ENCODE measurements at places on chromosomes 2 and 18. TPM values are rescaled to one million over a fixed set of nuclear protein-coding genes. Genes with fewer than 3 reads are reported as not detected.

- no peak for DNase-seq
- H3K27ac ChIP-seq = peak overlapping the region; percentile 82
- H3K4me1 ChIP-seq = peaks cover 4% of the 10 kb centered on the region
- H3K36me3 ChIP-seq = no peaks in the 10 kb centered on the region
- H3K4me3 ChIP-seq = no peak overlapping the region
These were observed 1.7 kb downstream of the ARHGAP28 start for GRCh38 chr18:6731222-6731596.

DNA sequence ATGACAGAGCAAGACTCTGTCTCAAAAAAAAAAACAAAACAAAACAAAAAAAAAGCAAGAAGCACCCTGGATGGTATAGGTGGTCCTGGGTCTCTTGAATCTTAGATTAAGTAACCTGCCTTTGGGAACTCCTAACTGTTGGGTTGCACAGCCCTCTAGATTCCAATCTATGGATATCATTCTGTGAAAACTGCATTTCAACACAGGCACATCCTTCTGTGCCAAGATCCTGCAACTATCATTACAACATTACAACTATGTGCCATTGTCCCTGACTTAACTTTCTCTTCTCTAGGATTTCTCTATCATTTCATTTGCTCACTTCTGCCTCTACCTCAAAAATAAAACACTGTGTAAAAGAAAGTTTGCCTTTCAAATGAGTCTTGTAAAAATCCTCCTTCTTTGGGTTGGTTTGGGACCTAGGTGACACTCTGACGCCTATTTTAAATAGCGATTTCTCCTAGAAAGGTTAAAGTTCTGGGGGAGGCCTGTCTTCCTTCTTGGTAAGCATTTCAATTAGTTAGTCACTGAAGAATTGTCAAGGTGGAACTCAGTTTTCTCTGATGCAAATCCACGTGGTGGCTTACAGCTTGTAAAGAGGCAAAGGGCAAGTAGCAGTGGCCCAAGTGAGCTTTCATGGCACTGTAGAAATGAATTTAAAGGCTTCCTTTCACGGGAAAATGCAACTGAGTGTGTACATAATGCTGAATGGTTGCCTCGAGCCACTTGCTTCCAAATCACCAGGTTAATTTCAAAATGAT lies 9.2 kb downstream of the LGALSL start:
- no peaks in the 10 kb centered on the region for H3K36me3 ChIP-seq
- no peak overlapping the region for H3K27ac ChIP-seq
- H3K27me3 ChIP-seq = no peaks in the 10 kb centered on the region
- no peak overlapping the region for H3K4me3 ChIP-seq
- DNase-seq = no peak

GRCh38 chr18:10530002-10530401 lies 4.2 kb downstream of the NAPG start:
- H3K36me3 ChIP-seq = no peaks in the 10 kb centered on the region
- H3K27me3 ChIP-seq = no peaks in the 10 kb centered on the region
- H3K27ac ChIP-seq = no peak overlapping the region

DNA sequence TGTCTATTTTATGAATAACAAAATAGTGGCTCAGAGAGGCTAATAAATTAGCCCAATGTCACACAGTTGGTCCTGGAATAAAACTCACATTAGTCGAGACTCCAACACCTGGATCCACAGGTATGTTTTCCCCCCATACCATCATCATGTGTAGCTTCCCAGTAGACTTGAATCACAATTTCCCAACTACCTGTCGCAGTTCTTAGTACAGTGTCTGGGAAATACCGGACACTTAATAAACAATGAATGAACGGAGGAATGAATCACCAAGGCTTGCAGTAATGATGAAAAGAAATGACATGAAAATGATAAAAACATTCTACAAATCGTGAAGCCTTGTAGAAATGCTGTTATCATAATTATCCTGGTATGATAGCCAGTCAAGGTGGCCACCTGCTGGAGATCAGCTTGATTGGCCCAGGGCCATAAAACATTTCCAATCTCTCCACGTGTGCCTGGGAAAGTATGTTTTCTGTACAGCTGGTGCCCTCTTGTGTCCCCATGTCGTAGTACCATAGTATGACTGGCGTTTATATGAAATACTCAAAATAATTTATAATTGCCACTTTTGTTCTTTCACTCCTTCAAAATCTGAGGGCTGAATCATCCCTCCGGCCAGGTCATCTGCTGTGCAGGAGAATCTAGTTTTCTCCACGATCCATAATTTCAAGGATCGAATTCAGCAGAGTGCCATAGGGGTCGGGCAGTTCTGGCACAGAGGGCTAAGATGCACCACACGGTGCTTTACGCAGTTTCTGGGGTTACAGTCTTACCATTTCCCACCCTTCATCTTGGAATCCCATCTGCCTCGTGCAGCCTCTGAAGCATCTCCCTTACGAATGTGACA lies 95.4 kb downstream of the LAMA1 start:
- H3K4me3 ChIP-seq = no peak overlapping the region
- no peak for DNase-seq
- no peaks in the 10 kb centered on the region for H3K27me3 ChIP-seq
- no peak overlapping the region for H3K27ac ChIP-seq
- H3K4me1 ChIP-seq = no peaks in the 10 kb centered on the region

DNA sequence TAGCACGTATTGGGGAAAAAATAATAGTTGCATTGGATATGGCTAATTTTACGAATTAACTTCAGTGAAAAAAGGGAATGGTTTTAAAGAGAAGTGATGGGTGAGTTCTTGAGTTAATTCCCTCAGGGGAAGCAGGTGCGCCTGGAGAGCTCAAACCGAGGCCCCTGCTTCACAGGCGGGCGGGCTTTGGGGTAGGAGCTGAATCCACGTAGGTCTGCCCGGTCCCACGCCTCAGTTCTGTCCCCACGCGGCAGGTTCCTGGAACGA lies 44.1 kb downstream of the GORASP2 start:
- peaks cover 7% of the 10 kb centered on the region for H3K36me3 ChIP-seq
- H3K4me3 ChIP-seq = peak overlapping the region; percentile 57
- peaks cover 36% of the 10 kb centered on the region for H3K4me1 ChIP-seq
- DNase-seq = no peak
- H3K27me3 ChIP-seq = no peaks in the 10 kb centered on the region

GRCh38 chr2:133213651-133214050 lies 354.6 kb downstream of the NCKAP5 start:
- no peaks in the 10 kb centered on the region for H3K4me1 ChIP-seq
- no peaks in the 10 kb centered on the region for H3K27me3 ChIP-seq
- H3K4me3 ChIP-seq = no peak overlapping the region
- DNase-seq = no peak
- H3K27ac ChIP-seq = no peak overlapping the region
- no peaks in the 10 kb centered on the region for H3K36me3 ChIP-seq

- H3K36me3 ChIP-seq = no peaks in the 10 kb centered on the region
- H3K4me1 ChIP-seq = peaks cover 16% of the 10 kb centered on the region
- H3K27me3 ChIP-seq = no peaks in the 10 kb centered on the region
- H3K27ac ChIP-seq = no peak overlapping the region
- DNase-seq = no peak
- H3K4me3 ChIP-seq = no peak overlapping the region
These were observed 190.1 kb downstream of the HAUS1 start for GRCh38 chr18:46294318-46294717.

DNA sequence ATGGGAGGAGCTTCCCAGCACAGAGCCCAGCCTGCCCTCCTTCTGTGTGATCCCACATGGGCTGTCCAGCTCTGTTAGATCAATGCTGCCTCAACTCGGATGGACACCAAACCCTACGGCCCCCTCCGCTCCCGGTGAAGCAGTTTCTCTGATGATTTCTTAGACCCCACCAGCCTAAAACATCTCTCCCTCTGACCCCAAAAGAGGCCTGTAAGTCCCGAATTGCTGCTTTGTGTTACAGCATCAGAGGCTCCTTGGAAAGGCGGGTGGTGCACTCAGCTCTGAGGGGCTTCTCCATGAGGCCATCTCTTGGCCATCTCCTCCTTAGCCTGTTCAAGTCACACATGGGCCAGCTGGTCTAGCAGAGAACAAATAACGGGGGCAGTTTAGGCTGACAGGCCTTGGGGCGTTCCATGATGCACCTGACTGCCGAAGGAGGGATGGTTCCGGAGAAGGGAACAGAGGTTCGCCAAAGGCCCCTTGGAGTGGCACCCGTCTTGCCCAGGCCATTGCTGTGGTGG lies 240.7 kb downstream of the SH3RF3 start:
- no peaks in the 10 kb centered on the region for H3K4me1 ChIP-seq
- DNase-seq = no peak
- no peak overlapping the region for H3K4me3 ChIP-seq
- H3K36me3 ChIP-seq = no peaks in the 10 kb centered on the region
- no peaks in the 10 kb centered on the region for H3K27me3 ChIP-seq

DNA sequence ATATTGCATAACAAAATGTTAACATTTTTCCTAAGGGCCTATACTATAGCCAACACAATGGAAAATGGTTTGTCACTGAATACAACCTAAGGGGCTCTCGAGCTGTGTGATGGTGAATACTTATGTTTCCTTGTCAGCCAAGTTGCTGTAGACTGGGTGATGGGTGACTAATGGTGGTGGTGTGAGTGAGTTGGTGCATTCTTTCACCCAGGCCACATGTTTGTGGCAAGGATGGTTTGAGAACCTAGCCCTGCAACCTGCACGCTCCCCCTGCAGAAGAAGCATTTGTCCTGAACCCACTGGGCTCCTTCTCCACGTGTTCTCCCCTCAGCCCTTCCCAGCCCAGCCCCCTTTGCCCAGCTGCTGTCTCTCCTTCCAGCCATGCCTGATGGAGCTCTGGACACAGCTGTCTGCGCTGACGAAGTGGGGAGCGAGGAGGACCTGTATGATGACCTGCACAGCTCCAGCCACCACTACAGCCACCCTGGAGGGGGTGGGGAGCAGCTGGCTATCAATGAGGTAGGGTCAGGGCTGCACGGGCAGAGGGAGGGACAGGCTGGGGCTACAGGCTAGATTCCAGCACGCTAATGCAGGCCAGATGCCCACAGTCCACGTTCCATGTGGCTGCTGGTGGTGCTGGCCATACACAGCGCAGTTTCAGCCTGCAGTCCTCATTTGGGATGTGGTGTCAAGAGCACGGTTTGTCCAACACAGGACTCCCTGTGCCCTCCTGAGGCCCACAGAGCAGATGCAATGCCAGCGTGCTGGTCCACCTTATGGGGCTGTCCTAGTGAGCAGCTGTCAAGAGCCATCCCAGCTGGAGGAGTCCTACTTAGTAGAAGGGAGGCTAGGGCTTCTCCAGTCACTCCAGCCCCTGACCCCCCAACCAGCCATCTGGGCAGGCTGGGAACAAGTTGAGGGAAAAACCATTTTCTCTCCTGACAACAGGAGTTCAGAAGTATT lies 65.4 kb downstream of the FAM168B start:
- no peak overlapping the region for H3K27ac ChIP-seq
- no peak overlapping the region for H3K4me3 ChIP-seq
- peak; percentile 59 for DNase-seq
- H3K27me3 ChIP-seq = peaks cover 4% of the 10 kb centered on the region

DNA sequence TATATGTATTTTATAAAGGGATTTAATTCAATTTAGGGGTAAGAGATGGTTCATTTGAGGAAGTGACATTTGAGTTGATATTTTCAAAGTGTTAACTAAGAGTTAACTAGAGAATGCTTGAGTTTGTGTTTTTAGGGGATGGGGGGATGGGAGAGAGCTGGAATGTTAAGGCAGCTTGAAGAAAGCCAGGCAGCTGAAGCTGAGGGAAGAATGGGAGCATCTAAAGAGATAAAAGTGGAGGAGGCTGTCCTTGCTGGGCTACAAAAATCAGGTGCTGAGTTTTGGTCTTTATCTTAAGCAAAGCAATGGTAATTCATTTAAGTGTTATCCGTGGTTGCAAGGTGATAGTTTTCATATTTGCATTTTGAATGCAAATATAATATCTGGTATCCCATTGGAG lies 9.2 kb downstream of the CHST9 start:
- no peak for DNase-seq
- no peaks in the 10 kb centered on the region for H3K36me3 ChIP-seq
- no peak overlapping the region for H3K27ac ChIP-seq
- no peaks in the 10 kb centered on the region for H3K27me3 ChIP-seq
- H3K4me1 ChIP-seq = no peaks in the 10 kb centered on the region
- H3K4me3 ChIP-seq = no peak overlapping the region

DNA sequence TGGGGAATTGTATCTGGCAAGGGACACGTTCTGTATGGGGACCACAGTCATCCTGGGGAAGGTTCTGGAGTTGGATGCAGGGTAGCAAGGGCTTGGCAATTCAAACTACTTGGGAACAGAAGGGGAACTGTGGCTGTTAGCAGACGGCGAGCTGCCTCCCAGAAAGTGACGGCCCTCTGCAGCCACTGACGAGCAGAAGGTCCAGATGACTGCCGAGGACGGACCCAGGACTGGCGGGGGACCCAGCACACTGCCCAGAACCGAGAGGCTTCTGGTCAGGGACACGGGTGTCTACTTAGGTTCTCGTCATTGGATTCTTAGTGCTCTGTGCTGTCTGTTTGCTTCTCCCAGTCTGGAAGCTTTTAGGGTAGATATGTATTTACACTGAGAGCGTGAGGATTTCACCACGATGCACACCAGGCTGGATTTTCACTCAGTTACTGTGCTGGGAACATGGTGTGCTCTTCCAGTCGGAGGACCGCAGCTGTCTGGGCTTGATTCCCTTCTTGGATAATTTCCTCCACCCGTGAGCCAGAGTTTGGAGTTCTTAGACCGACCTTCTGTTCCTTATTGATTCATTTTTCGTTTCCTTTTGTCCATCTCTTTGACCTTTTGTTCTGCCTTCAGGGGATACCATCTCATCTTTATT lies 13.4 kb downstream of the GPR35 start:
- no peaks in the 10 kb centered on the region for H3K36me3 ChIP-seq
- H3K4me1 ChIP-seq = no peaks in the 10 kb centered on the region
- H3K4me3 ChIP-seq = no peak overlapping the region
- H3K27me3 ChIP-seq = no peaks in the 10 kb centered on the region
- DNase-seq = peak; percentile 54

- H3K27me3 ChIP-seq = no peaks in the 10 kb centered on the region
- no peak overlapping the region for H3K27ac ChIP-seq
- H3K4me3 ChIP-seq = no peak overlapping the region
These were observed 17.3 kb upstream of the RHOB start for GRCh38 chr2:20429528-20429927.

GRCh38 chr2:148202237-148202636 lies 181.3 kb downstream of the MBD5 start:
- no peaks in the 10 kb centered on the region for H3K27me3 ChIP-seq
- no peak overlapping the region for H3K27ac ChIP-seq
- no peaks in the 10 kb centered on the region for H3K4me1 ChIP-seq
- H3K36me3 ChIP-seq = no peaks in the 10 kb centered on the region

The EMX1 gene
- not detected for total RNA-seq

The INPP5D gene
- total RNA-seq = 177 TPM

The NAT8 gene
- total RNA-seq = not detected

The LRRC30 gene
- not detected for total RNA-seq

The DNAJC5G gene
- total RNA-seq = not detected

The GKN1 gene
- total RNA-seq = not detected

The RTKN gene
- 10.4 TPM for total RNA-seq

Measured in spleen (tissue), 13 donors.